ENCODE measurements at places on chromosomes 7 and 10.
A peak's percentile ranks its signal among the peaks of the same experiment; 100 is the strongest.

DNA sequence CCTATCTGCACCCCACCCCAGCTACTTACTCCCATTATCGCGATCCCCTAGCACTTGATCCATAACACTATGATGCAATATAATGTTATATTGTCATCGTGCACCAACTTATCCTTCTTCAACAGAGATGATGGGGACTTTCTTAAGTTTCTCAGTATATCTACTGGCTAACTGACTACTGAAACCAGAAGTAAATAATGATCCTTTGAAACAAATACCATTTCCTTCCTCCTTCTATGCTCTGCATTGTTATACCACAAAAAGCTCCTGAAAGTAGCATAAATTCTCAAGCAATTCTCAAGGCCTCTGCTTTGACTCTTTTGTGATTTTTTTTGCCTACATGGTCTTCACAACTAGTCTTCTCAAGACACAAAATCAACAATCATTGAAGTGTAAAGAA is 68.9 kb downstream of the HTR7 start:
- no peak for DNase-seq

- no peak for DNase-seq
These were observed 432.2 kb downstream of the DPP6 start for GRCh38 chr7:154484406-154484805.

DNA sequence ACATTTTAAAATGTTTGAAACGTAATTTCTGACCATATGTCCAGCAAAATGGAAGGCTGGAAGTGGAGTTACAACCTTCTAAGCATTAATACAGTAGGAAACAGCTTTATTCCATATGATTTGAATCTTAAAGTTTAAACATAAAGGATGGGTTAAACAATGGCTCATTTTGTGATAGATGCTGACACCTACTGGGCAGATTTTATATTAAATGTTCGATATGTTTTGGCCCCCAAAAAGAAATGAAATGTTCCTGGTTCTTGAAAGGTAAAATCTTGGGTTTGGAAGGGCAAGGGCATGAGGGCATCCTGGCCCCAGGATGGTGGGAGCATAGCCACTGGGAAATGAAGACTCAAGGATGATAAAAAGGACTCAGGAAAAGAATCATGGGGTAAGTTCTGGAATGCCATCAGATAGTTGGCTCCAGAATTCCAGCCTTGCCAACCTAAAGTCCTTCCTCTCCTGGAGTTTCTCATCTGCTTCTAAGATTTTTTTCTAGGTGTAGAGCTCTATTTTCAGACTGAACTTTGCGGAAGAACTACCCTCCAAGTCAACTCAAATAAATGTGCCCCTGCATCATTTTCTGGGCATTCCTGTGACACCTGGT is 34.6 kb upstream of the SLC35G1 start:
- DNase-seq = no peak

GRCh38 chr7:54831644-54832095 is 72.7 kb upstream of the SEC61G start:
- no peak for DNase-seq

DNA sequence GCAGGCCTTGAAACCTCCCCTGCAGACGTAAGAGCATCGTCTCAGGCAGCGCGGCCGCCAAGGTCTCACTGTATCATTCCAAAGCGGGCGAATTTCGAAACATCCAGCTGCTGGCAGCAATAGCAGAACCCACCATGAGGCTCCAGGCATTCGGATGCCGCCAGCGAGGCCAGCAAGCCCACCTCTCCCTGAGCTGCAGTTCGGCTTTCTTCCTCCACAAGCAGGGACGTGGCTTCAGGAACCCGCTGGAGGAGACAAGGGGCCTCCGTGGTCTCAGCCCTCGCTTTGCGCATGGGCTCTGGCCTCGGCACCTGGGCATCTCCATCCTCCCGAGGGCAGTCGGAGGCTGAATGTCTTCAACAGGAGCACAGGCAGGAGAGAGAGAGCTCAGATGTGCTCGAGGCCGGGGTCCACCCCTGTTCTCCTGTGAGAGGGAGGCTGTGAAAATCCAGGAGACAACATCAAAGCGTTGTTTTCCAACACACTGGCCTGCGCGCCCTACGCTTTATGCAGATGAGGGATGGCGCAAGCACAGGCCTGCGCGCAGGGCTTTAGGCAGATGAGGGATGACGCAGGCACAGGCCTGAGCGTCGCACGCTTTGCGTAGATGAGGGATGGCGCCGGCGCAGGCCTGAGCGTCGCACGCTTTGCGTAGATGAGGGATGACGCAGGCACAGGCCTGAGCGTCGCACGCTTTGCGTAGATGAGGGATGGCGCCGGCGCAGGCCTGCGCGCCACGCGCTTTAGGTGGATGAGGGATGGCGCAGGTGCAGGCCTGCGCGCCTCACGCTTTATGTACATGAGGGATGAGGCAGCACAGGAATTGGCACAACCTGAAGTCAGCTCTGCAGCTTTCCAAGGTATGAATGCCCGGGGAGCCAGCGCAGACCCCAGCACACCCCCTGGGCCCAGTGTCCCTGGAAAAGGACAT is 103.2 kb downstream of the WDR37 start:
- no peak for DNase-seq

GRCh38 chr7:14714161-14714728 is 188.3 kb downstream of the DGKB start:
- DNase-seq = peak; percentile 42

Measured in activated T-cell treated with anti-CD3 and anti-CD28 coated beads, Interleukin-2, amount 50 U/mL, for 72 hours (primary cell).